ENCODE measurements at places on chromosomes 11 and 22.

DNA sequence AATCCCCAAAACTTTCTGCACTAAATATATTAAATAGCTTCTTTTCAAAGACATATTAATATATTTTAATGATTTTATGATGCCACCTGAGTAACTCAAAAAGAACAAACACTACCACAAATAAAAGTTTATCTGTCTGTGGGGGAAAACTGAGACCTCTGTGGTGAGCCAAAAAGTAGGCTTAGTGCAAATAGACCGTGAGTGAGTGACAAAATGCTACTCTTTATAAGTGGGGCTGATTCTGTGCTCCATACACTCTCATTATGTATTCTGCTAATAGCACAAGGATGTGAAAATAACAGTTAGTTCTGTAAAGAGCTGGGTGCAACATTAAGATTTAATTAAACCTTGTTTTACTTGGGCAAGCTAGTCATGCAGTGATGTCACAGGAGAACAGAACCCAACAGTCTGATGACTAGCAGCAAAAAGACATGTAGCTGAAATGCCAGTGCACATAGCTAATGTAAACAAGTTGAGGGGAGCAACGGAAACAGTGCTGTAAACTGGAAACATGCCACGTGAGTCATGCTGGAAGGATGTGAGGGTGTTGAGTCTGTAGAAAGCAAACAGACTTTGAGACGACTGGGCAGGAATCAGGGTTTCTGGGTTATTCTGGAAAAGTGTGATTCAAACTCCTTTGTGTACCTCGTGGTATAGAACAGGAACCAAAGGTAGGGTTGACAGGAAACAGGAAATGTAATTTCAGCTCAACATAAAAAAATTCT, 1130.4 kb downstream of the LRRC4C start:
- peak; percentile 72 for DNase-seq

DNA sequence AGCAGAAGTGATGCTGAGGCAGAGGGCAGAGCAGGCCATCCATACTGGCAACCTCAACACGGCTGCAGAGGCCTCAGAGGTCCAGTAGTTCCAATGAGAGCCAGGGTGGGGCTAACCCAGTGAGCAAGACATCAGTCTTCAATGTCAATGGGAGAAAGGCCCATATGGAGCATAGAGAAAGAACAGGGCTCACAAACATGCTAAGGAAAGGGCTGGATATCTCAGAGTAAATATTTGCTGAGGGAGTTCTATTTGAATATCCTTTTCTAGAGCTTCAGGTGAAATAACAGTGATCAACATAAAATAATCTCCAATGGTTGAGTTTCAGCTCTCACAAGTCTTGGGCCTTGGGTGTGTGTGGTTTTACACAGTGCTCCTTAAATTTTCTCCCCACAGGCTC, 50.8 kb upstream of the CCDC90B start:
- no peak for DNase-seq

- no peak for DNase-seq
These were observed 28.7 kb upstream of the VPREB1 start for GRCh38 chr22:22215659-22216449.

DNA sequence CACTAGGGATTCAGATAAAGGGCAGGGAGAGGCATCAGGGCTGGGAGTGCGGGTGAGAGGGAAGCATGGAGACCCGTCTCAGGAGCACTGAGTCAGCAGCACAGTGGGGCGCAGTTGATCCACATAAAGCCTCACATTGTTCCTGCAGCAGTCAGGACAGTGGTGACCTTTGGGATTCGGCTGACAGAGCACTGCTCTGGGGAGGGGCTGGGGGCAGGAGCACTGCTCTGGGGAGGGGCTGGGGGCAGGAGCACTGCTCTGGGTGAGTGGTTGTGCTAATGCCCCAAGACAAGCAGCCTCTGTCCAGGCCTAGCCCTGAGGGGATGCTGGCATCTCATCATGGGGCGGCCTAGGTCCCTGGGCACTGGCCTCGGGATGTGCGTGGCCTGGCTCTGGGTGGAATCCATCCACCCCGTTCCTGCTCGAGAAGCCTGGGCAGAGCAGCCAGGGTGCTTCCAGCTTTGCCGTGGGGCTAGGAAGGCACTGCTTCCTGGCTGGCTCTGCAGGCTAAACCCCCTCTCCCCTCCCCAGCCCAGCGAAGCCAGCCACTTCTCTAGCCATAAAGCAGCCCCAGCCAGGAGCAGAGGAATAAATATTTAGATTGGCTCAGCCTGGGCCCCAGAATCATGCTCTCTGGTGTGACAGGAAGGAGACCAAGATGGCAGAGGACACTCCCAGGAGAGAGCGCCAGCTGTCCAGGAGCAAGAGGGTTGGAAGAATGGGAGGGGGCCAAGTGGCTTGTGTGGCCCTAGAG, 7.3 kb downstream of the OAF start:
- DNase-seq, result no peak

- no peak for DNase-seq
These were observed 78.7 kb downstream of the ZNRF3 start for GRCh38 chr22:28962042-28962554.

Data from right hindlimb (tissue), 1 donor.